ENCODE measurements at places on chromosomes 11 and 22. TPM values are rescaled to one million over a fixed set of nuclear protein-coding genes. Genes with fewer than 3 reads are reported as not detected.
A peak's percentile ranks its signal among the peaks of the same experiment; 100 is the strongest.

DNA sequence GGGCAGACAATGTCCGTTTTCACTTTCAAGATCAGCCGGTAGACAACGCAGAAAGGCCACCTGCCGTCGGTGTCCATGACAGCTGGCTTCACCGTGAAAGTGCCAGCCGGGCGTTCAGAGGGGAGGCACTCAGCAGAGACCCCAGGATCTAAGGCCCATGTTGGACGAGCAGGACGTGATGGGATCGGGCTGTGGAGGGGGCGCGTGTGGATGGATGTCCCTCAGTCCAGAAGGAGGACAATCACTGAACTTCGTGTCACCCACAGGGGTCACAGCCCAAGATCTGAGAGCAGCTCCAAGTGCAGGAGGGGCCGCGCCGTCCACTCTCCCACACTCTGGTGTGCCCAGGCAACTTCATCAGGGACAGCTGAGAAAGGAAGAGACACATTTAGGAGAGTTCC lies 164.4 kb downstream of the BRD1 start:
- peak; percentile 24 for DNase-seq

Gene C11orf21
- total RNA-seq = not detected

Gene SLC1A2
- 7.1 TPM for total RNA-seq

Gene RHOD
- total RNA-seq = 16.2 TPM
